ENCODE measurements at places on chromosomes 16 and 17.

GRCh38 chr16:29972500-29972899, 1.2 kb upstream of the TAOK2 start:
- no peak for DNase-seq

DNA sequence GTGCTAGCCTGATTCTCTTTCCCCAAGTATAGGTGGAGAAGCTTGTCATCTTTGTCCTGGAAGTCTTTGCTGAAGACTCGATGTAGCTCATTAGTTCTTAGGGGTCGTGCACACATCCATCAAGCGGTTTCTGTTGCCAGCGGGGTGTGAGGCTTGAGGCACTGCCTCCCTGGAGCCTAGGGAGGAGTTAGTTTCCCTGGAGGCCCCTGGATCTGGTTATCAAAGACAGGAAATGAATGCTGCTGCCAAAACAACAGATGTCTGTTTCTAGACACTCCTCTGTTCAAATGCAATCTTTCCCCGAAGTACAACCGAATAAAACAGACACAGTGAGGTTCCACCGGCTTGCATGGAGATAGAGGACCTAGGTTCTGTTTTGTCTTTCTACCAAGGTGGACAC, 17.5 kb downstream of the HS3ST4 start:
- DNase-seq = no peak

- no peak for DNase-seq
Measured at GRCh38 chr17:29240968-29241963, 5.4 kb upstream of the CRYBA1 start.

- no peak for DNase-seq
Measured at GRCh38 chr17:259341-259976, 78.0 kb upstream of the DOC2B start.

GRCh38 chr16:66489818-66490217, 60.1 kb downstream of the TK2 start:
- no peak for DNase-seq

GRCh38 chr17:63949576-63950250, 17.6 kb upstream of the CD79B start:
- no peak for DNase-seq

DNA sequence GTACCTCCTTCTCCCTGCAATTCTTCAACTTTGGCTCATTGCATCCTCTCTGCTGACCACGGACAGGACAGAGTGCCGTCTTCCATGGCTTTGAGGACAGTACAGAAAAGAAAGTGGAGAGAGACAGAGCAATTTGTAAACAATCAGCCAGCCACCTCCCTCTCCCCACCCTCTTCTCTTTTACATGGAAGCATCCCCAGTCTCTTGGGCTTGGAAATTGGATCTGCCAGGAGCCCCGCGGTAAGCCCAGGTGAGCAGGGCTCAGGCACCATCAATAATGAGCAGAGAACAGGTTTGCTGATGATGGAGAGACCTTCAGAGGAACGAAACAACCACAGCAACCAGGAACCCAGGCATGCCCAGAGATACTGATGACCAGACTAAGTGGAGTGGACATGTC, 194.9 kb upstream of the TNRC6C start:
- no peak for DNase-seq

DNA sequence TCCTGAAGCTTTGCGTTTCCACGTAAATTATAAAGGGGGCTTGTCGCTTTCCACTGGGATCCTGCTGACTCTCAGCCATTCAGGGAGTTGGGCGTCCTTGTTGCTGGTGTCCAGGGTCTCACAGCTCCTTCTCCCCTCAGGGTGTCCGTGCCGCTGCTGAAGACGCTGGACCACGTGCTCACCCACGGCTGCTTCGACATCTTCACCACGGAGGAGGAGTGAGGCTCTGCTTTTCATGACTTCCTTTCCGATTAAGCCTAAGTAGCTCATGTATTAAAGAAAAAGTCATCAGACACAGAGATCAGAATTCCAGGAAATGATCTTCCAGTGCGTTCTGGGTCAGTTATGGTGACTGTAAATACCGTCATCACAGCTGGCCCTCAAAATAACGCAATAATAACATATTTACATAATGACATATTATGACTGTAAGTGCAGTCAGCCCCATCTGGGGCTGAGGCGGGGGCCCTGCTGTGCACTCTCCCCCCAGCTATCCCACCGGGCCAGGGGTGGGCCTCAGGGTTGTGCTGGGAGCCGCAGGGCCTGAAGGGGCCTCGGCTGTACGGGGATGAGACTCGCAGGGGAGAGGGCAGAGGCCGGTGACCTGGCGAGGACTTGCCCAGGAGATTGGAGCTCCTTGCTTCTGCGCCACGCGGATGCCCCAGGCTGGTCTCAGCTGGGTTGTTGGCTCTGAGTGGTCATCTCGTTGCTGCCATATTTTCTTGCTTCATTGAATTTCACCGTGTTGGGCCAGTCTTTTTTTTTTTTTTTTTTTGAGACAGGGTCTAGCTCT, 92.9 kb upstream of the ZNF750 start:
- no peak for DNase-seq

GRCh38 chr17:1484676-1485422, 7.6 kb downstream of the MYO1C start:
- DNase-seq = no peak

GRCh38 chr16:77330332-77331042, 104.3 kb downstream of the ADAMTS18 start:
- no peak for DNase-seq

DNA sequence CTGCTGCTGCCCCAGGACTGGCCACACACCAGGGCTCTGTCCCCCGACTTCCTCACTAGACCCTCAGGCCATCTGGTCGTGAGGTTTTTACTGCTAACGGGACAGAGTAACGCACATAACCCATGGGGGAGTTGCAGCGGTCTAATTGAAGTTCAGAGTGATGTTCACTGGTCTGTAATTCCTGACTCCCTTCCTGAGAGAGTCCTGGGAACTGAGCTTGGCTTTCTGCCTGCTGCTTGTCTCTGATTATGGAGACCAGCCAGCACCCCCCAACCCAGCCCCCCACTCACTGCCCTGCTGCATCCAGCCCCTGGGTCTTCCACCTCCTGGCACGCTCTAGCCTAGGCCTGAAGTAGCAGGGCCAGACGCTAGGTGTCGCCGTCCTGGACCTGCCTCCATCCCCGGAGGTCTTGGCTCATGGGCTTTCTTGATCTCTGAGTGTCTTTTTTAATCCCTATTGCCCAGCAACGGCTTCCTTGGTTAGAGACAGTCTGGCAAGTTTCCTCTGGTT, 192.9 kb downstream of the CCDC182 start:
- DNase-seq = peak; percentile 5

DNA sequence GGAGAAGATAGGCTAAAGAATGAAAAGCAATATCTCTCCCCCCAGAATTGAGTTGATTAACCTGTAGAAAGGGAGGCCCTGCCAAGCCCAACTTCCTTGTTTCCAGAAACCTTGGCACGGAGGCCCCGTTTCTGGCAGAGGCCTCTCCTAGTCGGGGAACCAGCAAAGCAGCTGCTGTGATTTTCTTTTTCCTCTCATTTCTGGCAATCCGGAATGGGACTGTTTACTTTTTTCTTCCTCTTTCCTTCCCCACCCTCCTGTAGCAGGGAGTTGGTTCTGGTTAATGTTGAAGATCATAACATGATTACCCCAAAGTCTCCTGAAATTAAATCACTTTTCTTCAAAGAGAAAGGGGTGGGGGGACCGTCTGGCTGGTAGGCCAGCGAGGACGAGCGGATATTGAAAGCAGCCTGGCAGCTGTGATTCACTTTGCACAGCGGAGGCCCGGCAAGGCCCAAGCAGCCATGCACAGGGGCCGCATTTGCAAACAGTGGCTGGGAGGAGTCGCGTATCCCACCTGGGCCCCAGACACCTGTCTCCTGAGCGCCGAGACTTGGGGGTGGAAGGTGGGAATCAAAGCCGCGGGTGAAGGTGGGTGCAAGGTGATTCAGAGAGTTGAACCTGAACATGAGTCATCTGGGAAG, 51.5 kb downstream of the NTN1 start:
- DNase-seq = no peak

DNA sequence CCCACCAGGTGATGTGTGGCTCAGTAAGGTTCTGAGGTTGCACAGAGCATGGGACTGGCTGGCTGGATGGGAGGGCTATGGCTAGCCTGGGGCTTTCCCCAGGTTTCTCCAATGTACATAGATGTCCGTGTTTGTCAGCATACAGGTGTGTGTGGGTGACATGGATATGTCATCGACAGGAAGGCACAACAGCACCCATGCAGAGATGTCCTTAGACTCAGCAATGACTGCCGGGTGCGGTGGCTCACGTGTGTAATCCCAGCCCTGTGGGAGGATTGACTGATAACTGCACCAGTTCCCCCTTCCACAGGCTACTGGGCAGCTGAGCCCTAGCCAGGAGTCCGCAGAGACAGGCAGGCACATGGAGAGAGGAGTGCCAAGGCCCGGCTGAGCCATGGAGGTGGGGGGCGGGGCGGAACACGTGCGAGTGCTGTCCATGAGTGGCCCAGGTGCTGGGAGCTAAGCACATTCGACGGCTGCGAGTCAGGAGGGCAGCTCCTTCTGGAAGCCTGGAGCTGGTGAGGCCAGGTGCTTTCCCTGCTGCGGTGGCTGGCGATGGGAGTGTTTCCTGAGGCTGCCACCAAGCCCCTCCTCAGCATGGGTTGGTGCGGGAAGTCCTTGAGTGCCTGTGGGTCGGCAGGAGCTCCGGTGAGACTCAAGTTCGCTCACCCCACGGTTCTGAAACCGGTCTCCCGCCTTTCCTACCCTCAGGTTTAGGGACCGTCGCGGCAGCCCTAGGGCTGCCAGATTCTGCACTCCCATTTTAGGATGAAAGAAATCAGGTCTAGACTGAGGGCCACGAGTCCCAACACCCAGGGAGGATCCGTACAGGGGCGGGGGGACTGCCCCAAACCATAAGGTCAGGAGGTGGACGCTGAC, 858 bp upstream of the ASPSCR1 start:
- DNase-seq = no peak

- no peak for DNase-seq
Measured at GRCh38 chr16:12896562-12896961, 4.8 kb upstream of the SHISA9 start.

DNA sequence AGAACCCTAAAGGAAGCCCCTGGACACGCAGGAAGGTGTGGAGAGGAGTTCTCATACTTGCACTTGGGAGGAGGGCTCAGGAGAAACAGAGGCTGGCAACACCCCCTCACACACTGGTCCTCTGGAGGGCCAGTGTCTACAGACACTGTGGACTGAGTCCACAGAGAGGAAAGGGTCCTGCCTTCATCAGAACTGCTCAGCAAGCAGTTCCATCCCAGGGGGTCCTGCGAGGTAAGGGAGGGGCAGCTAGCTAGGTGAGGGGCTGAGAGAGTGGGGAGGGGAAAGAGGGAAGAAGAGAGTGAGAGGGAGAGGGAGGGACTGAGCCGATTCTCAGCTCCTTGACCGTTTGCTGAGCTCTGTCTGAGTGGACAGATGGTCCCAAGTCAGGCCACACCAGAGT, 17.7 kb upstream of the MEOX1 start:
- no peak for DNase-seq

DNA sequence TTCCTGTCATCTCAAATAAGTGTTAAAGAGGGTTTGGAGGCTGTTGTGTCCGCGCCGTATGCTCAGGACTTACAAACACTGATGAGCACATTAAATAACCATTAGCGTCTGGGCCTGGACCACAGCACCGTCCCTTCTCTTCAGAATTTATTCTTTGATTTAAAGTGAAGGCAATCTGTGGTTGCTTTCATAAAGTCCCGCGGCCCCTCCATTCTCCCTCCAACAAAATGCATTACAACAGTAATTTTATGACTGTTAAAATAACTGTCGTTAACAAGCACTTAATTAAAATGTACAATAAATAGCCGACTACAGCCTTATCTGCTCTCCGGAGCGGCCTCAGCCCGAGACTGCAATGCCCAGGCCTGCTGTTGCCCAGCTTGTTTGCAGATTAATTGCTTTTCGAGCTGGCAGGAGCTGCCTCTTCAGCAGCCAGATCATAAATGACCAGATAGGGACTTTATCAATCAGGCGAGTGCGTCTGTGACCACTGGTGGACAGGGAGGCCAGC, 30.6 kb upstream of the IRX3 start:
- no peak for DNase-seq

DNA sequence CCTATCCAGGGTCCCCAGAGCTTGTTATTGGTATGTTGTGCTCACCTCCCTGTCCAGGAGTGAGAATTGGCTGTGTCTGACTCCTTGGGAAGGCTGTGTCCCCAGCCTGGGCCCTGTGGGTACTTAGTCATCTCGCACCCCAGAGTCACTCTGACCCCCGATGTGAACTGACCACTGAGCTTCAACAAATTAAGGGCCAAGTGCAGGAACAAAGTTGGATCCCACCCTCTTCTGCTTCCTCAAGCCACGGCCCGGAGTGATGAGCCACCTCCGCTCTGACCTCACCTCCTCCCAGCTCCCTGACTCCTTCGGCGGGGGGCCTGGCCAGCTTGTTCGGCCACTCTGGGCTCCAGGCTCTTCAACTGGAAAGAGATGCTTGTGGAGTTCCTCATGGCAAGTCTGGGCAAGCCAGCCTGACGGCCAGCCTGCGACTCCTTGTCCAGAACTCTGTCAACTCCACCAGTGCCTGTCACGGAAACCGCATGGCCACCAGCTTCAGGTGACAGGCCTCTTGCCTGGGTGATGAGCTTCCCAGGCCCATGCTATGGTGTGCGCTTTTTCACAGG, 22.3 kb upstream of the MPRIP start:
- DNase-seq = no peak

GRCh38 chr17:65589321-65589720, 27.9 kb upstream of the AXIN2 start:
- no peak for DNase-seq

GRCh38 chr17:42180411-42180921, 476 bp downstream of the KCNH4 start:
- no peak for DNase-seq

GRCh38 chr17:11495613-11496012, 102.7 kb upstream of the DNAH9 start:
- DNase-seq = no peak

DNA sequence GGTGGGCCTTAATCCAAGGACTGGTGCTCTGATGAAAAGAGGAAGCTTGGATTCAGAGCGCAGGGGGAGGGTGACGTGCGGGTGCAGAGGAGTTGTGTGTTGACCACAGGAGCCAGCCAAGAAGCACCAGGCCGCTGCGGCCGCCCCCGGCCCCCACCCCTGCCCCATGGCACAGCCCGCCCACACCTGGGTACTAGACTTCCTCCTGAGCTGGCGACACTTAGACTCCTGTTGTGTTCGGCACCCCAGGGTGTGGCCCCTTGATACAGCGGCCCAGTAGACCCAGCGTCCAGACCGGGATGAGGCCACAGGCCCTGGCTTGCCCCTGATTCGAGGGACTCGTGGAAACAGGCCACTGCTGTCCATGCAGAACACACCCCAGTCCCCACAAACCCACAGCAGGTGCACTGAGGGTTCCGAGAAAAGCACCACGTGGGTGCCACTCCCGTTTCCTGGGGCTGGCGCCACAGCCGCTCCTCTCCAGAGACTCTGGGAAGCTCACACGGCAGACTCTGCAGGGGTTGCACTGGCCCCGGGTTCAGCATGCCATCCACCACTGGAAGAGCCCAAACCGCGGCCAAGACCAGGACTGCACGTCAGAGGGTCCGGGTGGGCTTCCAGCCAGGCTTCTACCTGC, 5.7 kb upstream of the SNAI3 start:
- DNase-seq = no peak

- DNase-seq = no peak
Measured at GRCh38 chr17:67187927-67188326, 57.1 kb downstream of the HELZ start.

Measured in activated CD8-positive, alpha-beta memory T cell treated with anti-CD3 and anti-CD28 coated beads for 1 hour (primary cell).